Endothelial cell (in vitro differentiated cells): ENCODE measurements at places on chromosomes 4 and X. TPM values are rescaled to one million over a fixed set of nuclear protein-coding genes. Genes with fewer than 3 reads are reported as not detected.

DNA sequence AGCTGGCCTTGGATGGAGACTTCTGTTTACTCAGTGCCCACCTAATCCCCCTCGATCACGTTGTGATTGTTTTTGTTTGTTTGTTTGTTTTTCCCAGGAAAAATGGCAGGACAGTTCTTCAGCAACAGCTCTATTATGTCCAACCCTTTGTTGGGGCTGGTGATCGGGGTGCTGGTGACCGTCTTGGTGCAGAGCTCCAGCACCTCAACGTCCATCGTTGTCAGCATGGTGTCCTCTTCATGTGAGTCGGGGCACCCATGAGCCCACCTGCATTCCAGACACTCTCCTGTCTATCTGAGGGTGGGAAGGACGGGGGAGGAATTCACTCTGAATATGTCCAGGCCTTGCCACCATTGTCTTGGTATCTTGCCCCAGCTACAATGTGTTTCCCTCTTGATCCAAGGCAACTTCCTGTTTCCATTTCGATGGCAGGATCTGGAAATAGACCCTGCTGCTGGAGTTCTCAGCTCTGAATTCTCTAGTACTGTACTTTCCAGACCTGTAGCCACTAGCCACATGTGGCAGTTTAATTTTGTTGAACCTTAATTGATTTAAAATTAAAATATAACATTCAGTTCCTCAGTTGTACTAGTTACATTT is 10.5 kb downstream of the SLC34A2 start:
- H3K27ac ChIP-seq = peak overlapping the region; percentile 93
- peaks cover 11% of the 10 kb centered on the region for H3K27me3 ChIP-seq
- DNase-seq = peak; percentile 33
- no peak overlapping the region for H3K4me3 ChIP-seq
- no peaks in the 10 kb centered on the region for H3K36me3 ChIP-seq

EMCN gene
- total RNA-seq = 70.4 TPM

TMEM271 gene
- total RNA-seq = not detected

- H3K4me1 ChIP-seq = peaks cover 2% of the 10 kb centered on the region
- no peak overlapping the region for H3K4me3 ChIP-seq
- H3K36me3 ChIP-seq = no peaks in the 10 kb centered on the region
- DNase-seq = no peak
Observed at GRCh38 chr4:20662851-20663250, 37.4 kb upstream of the PACRGL start.

- H3K27ac ChIP-seq = no peak overlapping the region
- DNase-seq = no peak
- no peak overlapping the region for H3K4me3 ChIP-seq
Observed at GRCh38 chrX:2504706-2505332, 4.0 kb upstream of the DHRSX start.

DNA sequence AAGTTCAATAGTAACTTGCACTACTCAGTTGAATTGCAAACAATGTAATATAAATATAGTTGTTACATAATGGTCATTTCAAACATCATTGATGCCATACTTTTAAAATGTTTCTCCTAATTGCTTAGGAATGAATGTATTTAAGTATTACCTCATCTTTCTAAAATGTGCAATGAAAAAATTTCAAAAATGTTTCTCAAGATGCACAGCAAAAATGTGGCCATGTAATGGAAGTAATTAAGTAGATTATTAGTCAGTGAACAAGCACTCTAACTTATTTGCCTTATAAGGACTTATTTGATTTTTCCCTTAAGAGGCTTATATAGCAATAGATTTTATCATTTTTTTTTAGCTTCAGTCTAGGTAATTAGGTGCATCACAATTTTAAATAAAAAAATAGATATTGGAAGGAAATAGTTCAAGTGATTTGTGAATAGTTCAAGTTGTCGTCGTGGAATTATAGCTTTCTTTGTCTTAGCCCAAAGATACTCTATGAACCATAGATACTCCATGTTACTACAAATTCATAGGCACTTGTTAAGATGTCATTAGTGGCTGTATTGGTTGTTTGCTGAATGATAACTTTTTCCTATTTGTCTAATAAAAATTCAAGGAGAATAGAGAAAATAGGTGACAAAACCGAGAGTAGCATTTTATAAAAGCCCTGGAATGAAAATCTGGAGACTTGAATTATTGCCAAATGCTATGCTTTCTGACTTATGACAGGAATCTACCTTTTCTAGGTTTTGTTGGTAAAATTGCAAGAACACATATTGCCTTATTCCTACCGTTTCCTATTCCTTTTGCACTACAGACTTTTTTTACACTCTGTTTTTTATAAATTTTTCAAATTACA is 118.5 kb downstream of the TLL1 start:
- no peaks in the 10 kb centered on the region for H3K36me3 ChIP-seq
- DNase-seq = no peak
- H3K27me3 ChIP-seq = no peaks in the 10 kb centered on the region
- no peak overlapping the region for H3K27ac ChIP-seq
- H3K4me3 ChIP-seq = no peak overlapping the region

DNA sequence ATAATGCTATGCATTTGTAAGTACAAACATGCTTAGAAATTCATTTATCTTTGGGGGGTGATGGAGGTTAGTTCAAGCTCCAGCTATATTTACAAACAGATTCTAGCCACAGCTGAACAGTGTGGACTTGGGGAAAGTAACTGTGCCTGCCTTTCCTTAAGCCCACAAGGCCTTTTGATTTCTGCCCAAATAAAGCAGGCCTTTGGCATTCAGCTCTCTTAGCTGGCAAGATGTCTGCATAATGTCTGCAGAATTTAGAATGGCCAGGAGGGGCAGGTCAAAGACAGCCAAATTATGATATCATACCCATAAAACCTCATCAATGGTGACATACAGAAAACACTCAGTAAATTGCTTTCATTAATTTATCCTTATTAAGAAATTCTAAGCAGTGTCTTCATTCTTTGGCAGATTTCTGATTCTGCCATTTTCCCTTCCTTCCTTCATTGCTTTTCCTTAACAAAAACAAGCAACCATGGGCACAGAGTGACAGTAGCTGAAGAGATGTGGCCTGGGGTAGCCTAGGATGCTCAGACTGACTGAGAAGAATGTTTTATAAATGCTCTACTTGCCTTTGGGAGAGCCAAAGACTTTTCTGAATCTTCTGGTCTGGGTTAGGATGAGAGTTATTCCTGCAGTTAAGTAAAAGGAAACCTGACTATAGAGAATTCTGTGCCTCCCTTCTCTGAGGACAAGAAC is 538.7 kb upstream of the NR3C2 start:
- DNase-seq = no peak
- no peak overlapping the region for H3K27ac ChIP-seq
- H3K4me1 ChIP-seq = no peaks in the 10 kb centered on the region
- no peaks in the 10 kb centered on the region for H3K36me3 ChIP-seq

- no peaks in the 10 kb centered on the region for H3K36me3 ChIP-seq
- H3K4me1 ChIP-seq = no peaks in the 10 kb centered on the region
- DNase-seq = no peak
Observed at GRCh38 chr4:142194905-142195304, 558.5 kb downstream of the IL15 start.

DNA sequence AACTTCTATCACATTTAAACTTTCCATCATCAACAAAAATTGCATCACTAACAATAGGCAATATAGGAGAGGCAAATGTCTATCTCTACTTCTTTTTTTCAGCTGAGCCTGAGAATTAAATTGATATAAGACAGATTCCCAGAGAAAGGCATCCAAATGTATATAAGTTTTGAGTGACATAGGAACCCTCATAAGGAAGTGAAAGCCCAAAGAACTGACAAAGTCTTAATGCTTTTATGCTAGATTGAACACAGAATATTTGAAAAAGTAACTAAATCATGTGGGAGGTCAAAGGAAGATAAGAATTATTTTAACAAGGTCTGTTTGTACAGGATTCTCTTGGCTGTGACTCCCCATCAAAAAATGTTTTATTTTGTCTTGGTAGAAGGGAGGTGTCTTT is 714.9 kb downstream of the GRXCR1 start:
- DNase-seq = no peak
- H3K27ac ChIP-seq = no peak overlapping the region
- H3K4me3 ChIP-seq = no peak overlapping the region
- H3K36me3 ChIP-seq = no peaks in the 10 kb centered on the region
- H3K27me3 ChIP-seq = no peaks in the 10 kb centered on the region

DNA sequence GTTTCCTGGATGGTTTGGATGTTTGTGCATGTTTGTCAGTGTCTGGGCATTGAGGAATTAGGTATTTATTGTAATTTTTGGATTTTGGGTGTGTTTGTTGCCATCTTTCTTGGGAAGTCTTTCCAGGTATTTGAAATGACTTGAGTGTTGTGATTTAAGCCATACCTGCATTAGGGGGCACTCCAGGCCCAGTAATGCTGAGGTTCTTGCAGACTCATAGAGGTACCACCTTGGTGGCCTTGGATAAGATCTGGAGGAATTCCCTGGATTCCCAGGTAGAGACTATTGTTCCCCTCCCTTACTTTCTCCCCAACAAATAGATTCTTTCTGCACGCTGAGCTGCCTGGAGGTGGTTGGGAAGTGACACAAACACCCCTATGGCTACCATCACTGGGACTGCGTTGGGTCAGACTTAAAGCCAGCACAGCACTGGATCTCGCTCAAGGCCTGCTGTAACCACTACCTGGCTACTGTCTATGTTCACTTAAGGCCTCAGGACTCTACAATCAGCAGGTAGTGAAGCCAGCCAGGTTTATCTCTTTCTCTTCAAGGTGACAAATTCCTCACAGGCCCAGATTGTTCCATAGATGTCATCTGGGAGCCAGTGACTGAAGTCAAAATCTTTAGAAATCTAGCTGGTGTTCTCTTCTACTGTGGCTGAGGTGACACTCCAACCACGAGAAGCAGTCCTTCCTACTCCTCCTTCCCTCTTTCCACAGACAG is 643.6 kb downstream of the PDHA2 start:
- H3K4me3 ChIP-seq = no peak overlapping the region
- H3K4me1 ChIP-seq = no peaks in the 10 kb centered on the region
- peaks cover 4% of the 10 kb centered on the region for H3K36me3 ChIP-seq
- no peak overlapping the region for H3K27ac ChIP-seq

- no peak for DNase-seq
- no peak overlapping the region for H3K4me3 ChIP-seq
- no peaks in the 10 kb centered on the region for H3K27me3 ChIP-seq
Observed at GRCh38 chr4:32268863-32269262, 1548.7 kb downstream of the PCDH7 start.

PDE5A gene
- total RNA-seq = 3.4 TPM

GRCh38 chrX:308821-309520 is 9.6 kb downstream of the GTPBP6 start:
- H3K27me3 ChIP-seq = peaks cover 10% of the 10 kb centered on the region
- H3K27ac ChIP-seq = peak overlapping the region; percentile 61

MGAT4D gene
- total RNA-seq = 0.13 TPM

- peaks cover 3% of the 10 kb centered on the region for H3K4me1 ChIP-seq
- no peak overlapping the region for H3K27ac ChIP-seq
- no peaks in the 10 kb centered on the region for H3K36me3 ChIP-seq
- H3K4me3 ChIP-seq = no peak overlapping the region
- DNase-seq = no peak
Observed at GRCh38 chr4:144970597-144970996, 127.4 kb downstream of the ANAPC10 start.

DNA sequence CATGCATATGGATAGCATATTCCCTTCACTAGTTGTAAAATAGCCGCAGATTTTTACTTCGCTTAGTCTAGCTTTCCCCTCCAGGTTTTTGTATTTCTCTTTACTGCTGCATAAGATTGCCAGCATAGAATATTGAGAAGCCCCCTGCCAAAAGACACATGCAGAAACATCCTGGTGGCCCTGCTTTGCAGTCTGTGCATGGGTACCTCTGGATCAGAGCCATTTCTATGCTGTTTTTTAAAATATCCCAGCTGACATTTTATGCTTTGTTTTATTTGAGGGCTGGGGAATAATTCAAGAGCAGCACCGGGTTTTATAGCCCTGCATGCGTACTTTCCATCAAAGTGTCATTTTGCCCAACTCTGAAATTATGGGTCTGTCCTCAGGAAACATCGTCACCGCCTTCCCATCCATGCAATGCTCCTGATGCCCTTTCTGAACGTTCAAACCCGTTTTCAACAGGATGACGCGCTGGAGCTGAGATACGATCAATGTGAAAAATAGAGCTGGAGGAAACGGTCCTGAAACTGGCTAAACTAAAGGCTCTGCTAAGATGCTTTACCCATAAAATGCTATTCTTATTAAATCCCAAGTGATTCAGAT is 314.3 kb downstream of the EVC2 start:
- H3K27me3 ChIP-seq = peaks cover 7% of the 10 kb centered on the region
- no peak overlapping the region for H3K4me3 ChIP-seq
- no peak overlapping the region for H3K27ac ChIP-seq
- H3K36me3 ChIP-seq = no peaks in the 10 kb centered on the region
- DNase-seq = no peak

- H3K4me3 ChIP-seq = no peak overlapping the region
- no peak overlapping the region for H3K27ac ChIP-seq
- H3K4me1 ChIP-seq = peaks cover 4% of the 10 kb centered on the region
- H3K27me3 ChIP-seq = no peaks in the 10 kb centered on the region
- H3K36me3 ChIP-seq = no peaks in the 10 kb centered on the region
- DNase-seq = no peak
Observed at GRCh38 chr4:164955107-164955805, 22.2 kb downstream of the TRIM61 start.

CDKL5 gene
- 10.6 TPM for total RNA-seq

DNA sequence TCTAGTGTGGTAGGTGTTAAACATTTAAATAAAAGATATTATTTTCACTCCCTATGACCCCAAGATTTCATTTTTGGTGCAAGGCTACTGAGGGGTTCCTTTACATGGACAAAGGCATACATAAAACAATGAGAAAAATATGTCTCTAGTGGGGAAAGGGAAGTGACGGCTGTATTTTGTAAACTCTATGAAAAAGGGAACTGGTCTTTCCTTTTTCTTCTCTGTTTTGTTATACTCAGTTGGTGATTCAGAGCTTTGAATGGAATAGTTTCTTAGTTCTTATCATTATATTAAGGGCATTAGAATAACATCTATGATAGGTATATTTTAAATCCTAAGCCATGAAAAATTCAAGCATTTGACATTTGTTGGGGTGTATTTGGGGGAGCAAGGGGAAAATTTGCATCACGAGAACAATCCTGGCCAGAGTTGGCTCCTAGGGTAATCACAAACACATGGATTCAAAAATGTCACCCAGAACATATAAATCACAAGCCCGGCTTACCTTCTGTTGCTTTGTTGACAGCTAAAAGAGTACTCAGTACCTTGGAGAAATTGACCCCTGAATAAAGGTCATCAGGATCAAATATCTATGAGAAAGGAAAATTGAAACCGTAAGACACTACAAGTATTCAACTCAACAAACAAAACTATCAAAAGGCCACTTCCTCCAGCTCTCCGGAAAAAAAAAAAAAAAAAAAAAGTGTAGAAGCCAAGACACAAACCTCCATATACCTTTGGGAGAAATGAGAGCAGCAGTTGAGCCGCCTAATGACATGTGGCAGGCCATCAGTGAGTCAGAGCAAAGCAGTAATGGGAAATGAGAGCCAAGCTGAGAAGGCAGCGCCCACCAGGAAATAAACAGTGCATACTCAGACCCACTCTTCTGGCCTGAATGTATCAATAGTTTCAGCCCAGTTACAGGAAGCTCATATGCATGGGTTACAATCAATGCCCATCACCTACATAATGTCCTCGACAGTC is 33.4 kb downstream of the ARHGEF6 start:
- no peak overlapping the region for H3K4me3 ChIP-seq
- peaks cover 2% of the 10 kb centered on the region for H3K27me3 ChIP-seq
- DNase-seq = no peak
- H3K27ac ChIP-seq = peak overlapping the region; percentile 80
- no peaks in the 10 kb centered on the region for H3K36me3 ChIP-seq
- peaks cover 43% of the 10 kb centered on the region for H3K4me1 ChIP-seq

MAGED4B gene
- 129 TPM for total RNA-seq
